ENCODE measurements at places on chromosomes 2 and 18.

DNA sequence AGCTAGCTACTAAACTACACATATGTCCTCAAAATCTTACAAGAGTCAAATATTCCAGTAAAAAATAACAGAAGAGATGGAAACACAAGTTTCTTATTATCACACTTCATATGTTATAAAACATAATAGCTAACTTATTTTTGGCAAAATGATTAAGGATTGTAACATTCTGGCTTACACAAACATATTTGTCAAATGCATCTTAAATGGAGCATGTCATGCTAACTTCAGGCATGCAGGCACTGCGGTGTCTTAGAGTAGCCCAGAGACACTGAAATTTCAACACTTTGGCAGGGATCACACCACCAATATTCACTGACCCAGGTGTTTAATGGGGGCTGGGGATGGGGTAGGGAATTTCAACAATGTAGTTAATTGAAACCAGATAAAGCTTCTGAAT, 51.6 kb downstream of the LDAH start:
- DNase-seq, result no peak

GRCh38 chr2:134537121-134537520, 181.7 kb downstream of the TMEM163 start:
- DNase-seq, result no peak

DNA sequence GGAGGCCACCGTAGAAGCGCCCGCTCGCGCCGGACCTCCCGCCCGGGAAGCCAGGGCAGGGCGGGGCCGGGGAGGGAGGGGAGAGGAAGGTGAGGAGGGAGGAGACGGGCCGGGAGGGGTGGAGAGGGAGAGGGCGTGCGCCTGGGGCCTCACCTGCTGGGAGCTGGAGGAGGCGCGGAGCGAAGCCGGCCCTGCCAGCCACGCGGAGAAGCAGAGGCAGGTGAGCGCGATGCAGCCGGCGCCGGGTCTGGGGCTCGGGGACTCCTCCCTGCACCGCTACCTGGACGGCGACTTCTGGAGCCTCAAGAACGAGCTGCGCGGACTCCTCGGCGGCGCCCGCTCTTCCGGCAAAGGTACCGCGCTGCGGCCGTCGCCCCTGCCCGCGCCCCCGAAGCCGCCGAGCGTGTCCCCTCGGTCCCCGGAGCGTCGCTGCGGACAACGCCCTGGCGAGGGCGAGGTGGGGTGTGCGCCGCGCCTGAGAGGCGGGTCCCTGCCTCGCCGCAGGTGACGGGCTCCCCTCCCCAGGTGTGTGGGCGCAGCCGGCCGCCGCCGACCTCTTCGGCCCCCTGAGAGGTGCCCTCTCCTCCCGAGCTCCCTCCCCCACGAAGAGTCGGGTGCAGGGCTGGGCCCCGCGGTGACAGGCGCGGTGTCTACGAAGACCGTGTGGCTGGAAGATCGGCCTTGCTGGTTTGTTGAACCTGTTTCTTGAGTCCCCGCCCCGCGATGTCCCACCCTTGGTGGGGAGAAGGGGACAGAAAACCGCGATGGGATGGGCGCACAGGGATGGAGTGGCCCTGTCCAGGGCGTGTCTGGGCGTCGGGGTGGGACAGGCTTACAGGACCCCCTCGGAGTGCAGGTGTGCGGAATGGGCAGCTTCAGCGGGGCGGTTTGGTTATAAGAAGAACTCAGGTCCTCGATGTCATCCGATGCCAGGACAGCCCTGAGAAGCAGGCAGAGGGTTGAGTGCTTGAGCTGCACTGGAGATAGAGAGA, at the start of gene ACOXL:
Gene ACOXL, plus strand, starts transcription at position 152 of the 992 bp plus-strand sequence. CDS start 35,817 bp downstream, outside the sequence.
- DNase-seq, result no peak

DNA sequence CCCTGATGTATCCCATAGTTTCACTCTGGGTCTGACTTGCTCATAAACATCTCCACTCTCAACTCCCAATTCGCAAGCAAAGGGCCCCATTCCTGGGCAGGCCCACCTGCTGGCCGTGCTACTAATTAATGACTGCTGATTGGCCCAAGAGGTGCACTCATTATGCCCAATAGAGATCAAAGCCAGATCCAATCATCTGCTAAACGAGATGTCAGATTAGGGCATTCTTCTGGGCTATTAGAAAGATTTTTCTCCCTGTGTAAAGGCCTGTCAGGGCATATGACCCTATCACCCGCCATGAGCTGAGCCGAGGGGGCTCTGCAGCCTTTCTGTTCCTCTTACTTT, 103.4 kb upstream of the HAAO start:
- no peak for DNase-seq

DNA sequence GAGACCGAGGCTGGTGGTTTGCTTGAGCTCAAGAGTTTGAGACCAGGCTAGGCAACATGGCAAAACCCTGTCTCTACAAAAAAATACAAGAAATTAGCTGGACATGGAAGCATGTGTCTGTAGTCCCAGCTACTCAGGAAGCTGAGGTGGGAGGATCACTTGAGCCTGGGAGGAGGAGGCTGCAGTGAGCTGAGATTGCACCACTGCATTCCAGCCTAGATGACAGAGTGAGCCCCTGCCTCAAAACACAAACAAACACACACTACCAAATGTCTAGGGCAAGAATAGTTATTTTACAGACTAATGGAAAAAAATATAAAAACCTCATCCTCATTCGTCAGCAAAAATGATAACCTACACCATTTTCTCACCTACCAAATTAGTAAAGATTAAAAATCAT, 15.3 kb downstream of the BUB1 start:
- no peak for DNase-seq

GRCh38 chr2:233353769-233354499, at the start of gene DGKD:
Gene DGKD (plus strand): TSS chr2:233354494. CDS start chr2:233354519, 25 bp downstream.
- DNase-seq, result peak; percentile 56

DNA sequence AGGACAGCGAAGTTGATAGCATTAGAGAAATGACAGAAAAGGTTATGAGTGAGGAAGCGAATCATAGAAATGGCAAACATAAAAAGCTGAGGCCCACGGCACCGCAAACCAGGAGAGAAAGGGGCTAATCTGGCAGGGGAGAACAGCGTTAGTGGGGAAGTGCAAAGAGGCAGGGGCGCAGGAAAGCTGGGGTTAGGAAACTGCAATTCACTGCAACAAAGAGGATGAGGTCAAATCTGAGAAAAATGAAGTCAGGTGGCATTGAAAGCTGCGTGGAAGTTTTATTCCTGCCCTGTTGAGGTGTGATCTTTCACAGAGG, 653 bp upstream of the ABI2 start:
- no peak for DNase-seq

DNA sequence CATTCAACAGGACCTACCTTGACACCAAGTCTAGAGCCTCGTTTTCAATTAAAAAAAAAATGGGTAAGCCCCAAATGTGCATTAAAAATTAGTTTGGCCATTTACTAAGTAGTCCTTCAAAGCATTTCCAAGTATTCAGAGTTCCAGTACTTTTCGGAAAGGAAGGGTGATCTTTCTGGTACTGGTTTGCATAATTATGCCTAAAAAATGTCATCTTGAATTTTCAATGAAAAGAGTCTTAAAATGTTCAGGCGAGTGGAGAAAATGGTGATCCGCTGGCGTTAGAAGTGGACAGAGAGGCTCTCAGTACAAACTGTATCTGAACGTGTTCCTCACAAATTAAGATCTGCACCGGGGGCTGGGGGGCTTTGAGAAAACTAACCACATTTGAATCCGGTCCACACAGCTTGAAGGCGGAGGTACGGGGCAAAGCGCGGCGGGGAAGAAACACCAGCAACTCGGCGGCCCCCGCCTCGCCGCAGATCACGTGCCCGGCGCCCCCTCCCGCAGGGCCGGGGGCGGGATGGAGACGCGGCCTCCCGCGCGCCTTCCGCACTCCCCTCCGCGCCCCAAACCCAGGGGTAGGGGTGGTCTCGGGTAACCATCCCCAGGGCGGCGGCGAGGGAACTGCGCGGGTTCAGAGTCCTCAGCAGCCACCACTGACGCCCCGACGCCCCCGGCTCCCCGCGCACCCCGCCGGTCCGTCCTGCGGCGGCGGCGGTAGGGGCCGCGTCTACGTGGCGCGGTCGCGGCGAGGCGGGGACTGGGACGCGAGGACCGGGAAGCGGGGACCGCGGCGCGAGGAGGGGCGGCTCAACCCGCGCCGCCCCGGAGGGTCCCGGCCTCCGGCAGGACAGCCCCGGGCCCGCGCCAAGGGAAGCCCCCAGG, 564 bp downstream of the LPIN2 start:
- peak; percentile 48 for DNase-seq

DNA sequence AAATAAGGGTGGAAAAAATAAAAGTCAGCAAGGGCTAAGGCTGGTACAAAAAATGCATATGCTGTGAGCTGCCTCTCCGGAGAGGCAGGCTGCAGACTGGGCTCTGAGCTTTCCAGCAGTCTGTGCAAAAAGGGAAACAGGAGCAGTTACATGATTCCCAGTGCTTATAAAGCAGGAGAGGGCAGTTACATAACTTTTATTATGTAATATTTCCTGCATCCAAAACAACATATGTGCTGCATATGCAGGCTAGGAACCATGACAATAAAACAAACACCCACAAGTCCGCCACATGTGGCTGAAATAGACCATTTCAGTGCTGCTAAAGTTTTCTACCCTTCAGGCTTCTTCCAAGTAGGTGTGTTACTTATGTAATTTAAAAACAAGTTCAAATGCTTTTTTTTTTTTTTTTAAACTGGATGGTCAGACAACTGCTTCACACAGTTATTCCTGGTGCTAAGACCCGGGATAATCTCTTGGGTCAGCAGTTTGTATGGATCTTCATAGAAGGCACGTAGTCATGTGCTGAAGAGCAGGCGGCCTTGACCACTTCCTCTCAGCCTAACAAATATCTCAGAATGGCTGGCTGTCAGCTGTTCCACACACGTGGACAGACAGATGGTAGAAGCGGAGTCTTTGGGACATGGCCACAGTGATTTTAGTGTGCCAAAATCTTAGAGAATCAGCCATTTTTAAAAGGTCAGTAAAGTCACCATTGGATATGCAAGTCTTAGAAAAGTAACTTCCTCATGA, 43.5 kb downstream of the ARMC9 start:
- DNase-seq, result peak; percentile 65

DNA sequence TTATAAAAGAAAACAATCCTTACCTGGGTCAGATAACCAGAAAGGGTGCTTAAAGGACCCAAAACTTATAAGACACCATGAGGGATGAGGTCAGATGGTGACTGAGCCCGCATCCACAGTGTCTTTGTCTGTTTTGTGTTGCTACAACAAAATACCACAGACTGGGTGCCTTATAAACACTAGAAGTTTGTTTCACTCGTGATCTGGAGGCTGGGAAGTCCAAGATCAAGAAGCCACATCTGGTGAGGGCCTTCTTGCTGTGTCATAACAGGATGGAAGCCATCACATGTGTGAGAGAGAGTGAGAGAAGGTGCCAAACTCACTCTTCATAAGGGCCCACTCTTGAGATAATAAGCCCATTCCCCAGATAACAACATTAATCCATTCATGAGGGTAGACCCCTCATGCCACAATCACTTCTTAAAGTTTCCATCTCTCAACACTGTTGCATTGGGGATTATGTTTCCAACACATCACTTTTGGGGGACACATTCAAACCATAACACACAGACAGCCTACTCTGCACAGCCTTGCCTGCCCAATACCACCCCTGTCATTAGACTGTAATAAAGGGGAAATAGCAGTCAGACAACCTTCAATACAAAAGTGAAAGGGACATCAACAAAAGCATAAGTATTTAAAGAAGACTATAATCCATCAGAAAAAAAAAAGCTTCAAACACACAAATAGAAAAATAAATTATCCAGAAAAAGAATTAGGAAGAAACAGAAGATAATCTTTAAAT, 249.8 kb downstream of the ANAPC1 start:
- DNase-seq, result no peak

- no peak for DNase-seq
Observed at GRCh38 chr2:29295845-29296244, 180.6 kb downstream of the CLIP4 start.

- no peak for DNase-seq
Observed at GRCh38 chr2:237819231-237819630, 20.7 kb downstream of the RBM44 start.

- DNase-seq, result peak; percentile 17
Observed at GRCh38 chr18:33440060-33441043, at the start of gene CCDC178. Gene CCDC178 (minus strand): TSS chr18:33440721. CDS start chr18:33412088, 28,633 bp downstream.

- no peak for DNase-seq
Observed at GRCh38 chr18:24270937-24271380, 126.7 kb downstream of the OSBPL1A start.

- DNase-seq, result no peak
Observed at GRCh38 chr2:223772363-223772762, 65.0 kb downstream of the AP1S3 start.

- no peak for DNase-seq
Observed at GRCh38 chr2:120501591-120501990, 155.7 kb downstream of the INHBB start.

GRCh38 chr18:45110577-45111501, 430.2 kb downstream of the SETBP1 start:
- peak; percentile 37 for DNase-seq

- DNase-seq, result peak; percentile 73
Observed at GRCh38 chr2:44044281-44044720, 48.5 kb upstream of the LRPPRC start.

GRCh38 chr2:177171418-177171865, 41.2 kb upstream of the HNRNPA3 start:
- no peak for DNase-seq

DNA sequence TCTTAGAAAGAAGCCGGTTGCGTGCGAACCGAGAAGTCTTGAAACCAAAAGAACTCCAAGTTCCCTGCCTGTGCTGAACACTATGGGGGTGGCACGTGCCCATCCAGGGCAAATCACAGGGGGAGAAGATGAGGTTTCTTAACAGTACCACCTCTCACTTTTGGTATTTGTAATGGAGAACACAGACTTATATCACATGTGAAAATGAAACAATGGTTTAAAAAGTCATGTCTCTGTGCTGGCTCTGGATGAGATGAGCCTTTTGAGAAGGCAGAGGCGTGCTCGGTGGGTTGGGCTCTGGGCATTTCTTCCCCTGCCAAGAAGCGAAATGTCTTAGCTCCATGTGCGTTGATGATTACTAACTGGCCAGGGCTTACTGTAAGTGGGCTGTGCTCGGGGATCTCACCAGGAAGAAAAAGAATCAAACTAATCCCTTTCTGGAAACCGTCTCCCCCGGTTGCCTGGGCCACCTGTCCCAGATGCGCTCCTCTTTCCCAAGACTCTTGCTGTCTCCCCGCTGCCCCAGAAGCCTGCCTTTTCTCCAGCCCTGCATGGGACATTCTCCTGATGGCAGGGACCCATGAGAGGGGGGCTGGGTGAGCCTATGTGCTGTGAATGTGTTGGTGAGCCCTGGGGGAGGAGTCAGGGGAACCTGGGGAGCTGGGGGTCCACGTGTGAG, 252.9 kb downstream of the PRKCE start:
- DNase-seq, result no peak

- no peak for DNase-seq
Observed at GRCh38 chr2:218566296-218566695, 1.9 kb downstream of the USP37 start.
